CD4-positive, alpha-beta memory T cell (primary cell): ENCODE measurements at places on chromosomes 4 and X.

DNA sequence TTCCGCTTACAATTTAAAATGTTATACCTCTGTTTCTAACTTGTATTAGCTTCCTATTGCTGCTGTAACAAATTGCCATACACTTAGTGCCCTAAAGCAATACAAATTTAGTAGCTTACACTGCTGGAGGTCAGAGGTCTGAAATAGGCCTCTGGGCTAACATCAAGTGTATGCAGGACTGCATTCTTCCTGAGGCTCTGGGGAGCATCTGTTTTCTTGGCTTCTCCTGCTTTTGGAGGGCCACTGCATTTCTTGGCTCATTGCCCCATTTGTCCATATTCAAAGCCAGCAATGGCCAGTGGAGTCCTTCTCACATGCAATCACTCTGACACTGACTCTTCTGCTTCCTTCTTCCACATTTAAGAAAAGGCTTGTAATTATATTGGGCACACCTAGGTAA lies 639.8 kb upstream of the INTU start:
- no peak for DNase-seq

GRCh38 chrX:134599184-134599914 lies 58.9 kb downstream of the PLAC1 start:
- DNase-seq = no peak

DNA sequence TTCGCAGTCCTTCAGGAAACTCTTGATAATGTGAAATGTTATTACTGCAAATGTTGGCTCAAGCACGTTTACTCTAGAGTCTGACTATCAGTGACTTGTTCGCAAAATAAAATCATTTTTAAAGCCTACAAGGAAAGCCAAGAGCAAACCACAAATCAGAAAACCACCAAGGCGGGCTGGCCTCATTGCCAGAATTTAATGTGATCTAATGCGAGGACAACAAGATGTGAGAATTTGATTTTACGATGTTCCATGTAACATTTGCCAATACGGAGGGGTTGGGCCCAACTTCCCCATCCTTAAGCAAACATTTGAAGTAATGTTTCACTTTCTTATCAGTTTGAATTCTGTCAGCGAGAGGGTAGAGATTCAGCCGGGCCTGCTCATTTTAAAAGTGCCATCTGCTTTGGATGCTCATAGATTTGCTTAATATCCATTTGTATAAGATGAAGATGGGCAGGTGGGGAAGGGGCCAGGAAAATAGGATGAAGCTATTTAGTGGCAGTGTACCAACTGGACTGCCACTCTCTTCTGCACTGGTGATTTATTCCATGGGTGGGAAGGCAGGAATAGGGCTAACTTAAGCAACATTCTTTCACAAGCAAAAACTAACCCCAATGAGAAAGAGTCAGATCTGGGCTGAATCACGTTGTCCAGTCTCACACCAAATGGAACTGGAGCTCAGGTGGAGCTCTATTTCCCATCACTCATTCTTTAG lies 225.3 kb downstream of the ANAPC10 start:
- DNase-seq = no peak

DNA sequence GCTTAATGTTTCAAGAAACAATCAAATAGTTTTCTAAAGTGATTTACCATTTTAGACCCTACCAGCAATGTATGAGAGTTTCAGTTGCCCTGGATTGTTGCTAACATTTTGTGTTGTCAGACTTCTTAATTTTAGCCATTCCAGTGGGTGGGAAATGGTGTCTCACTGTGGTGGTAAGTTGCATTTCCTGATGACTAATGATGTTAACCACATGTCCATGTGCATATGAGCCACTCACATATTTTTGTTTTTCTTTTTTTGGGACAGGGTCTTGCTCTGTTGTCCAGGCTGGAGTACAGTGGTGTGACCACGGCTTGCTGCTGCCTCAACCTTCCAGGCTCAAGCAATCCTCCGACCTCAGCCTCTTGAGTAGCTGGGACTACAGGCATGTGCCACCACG lies 48.3 kb downstream of the MED28 start:
- DNase-seq = no peak

GRCh38 chr4:27057053-27057452 lies 196.4 kb downstream of the STIM2 start:
- DNase-seq = no peak

GRCh38 chr4:96390404-96390803 lies 550.5 kb downstream of the PDHA2 start:
- no peak for DNase-seq

DNA sequence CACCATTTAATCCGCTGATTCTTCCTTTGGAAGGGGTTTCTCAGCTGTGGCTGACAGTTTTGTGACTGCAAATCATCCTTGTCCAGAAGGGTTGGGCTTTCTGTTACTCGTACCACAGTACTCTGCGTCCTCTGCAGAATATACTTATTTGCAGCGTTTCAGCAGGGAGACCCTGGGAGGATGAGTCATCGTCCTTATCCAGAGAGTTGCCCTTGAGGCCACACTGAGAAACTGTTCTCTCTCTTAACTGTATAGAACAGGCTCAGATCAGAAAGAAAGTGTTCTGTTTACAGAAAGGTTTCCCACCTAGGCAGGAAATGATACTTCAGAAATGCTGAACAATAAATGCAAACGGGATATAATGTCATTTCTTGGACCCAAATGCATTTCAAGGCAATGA lies 47.8 kb upstream of the DDX53 start:
- no peak for DNase-seq

DNA sequence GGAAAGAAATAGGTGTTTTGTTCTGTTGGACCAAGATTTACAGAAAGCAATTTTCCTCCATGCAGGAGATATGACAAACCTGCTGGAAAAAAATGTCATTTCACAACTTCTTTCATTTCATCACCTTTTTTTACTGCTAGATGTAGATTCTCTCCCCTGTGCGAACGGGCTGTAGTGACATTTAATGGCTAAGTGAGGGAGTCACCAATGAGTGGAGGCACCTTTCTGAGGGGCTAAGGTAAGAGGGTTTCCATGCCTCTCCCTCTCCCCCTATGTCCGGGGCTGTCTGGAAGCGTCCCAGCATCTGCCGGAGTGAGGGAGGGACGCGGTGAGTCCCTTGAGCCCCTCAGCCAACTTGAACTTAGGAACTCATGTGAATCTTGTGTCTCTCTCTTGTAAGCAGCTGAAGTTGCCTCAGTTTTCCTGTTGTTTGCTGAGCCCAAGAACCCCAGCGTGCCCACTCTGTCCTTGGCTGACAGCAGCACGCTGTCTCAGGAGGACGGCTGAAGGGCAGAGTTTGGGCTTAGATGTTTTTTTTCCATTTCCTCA lies 42.3 kb downstream of the DCTD start:
- no peak for DNase-seq

DNA sequence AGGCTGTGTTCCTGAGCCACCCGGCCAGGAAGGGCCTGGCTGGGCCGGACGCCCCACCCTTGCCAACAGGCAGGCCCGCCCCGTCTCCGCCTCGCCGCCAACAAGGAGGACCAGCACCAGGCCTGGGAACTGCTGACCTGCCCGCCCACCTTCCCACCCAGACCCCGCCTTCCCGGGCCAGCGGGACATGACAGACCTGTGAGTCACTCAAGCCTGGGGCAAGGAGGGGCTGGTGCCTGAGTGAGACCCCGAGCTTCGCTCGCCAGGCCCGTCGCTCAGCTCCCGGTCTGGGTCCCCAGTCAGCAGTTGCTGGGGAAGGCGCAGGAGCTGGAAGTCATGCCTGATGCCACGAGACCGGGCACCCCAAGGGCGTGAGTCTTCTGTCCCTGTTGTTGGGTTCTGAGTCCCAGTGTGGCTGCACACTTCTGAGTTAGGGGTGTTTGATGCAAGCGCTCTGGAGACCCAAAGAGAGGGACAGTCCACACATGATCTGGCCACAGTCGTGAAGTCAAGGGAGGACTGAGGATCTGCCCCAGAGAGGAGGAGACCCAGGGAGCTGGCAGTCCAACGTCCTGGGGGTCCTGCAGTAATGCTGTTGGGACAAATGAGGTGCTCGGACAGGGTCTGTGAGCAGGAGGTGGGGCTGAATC lies at the start of gene DNASE1L1:
Gene DNASE1L1 (minus strand): TSS at position 33 of the 650 bp plus-strand sequence. CDS start 3,686 bp downstream, outside the sequence.
- no peak for DNase-seq

DNA sequence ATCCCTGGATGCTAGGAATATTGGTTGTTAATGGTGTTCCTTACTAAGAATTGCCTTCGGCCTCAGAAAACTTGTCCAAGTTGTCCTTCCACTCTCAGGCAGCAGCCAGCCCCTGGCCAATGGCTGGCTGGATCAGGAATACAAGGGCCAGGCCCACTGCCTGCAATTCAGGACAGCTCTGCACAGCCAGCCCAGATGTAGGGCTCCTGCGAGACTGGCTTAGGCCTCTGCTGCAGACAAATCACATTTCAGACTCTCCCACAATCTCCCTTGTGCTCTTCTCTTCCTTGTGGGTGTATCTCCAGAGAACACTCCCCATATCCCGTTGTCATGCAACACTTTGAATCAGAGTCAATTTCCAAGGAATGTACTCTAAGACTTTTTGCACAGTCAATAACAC lies 747.6 kb upstream of the FTHL17 start:
- no peak for DNase-seq

- DNase-seq = peak; percentile 31
These were observed 31.9 kb downstream of the F8A1 start for GRCh38 chrX:154918060-154918483.

DNA sequence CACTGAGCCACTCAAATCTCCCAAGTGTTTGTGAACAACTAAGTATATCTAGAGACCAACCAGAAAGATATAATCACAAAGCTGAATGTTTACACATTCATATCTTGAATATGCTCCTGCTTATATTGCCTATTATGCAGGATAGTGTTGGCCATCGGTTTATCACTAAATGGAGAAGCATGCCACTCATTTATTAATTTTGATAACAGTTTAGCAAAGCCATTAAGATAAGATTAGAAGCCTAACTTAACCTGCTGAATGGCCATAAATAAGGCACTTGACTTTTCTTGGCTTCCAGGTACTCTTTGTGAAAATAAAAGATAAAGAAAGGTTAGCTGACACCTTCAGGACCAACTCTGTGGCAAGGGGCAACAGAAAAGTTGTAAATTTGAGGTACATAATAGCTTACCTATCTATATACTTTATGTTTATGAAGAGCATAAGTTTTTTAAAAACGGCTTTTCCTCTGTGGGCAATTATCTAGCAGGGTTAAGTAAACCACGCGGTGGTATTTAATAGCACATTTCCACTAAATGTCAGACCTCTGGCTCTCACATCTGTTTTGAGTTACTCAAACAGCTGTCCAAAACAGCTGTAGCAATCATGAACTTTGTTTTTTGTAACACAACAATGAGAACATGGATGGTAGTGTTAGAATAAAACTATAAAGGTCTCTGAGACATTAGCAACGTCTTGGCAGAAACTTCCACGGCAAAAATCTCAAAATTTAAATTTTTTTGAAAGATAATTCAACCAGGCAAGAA lies 58.8 kb upstream of the FTHL17 start:
- no peak for DNase-seq

- no peak for DNase-seq
These were observed 335.4 kb downstream of the UNC5C start for GRCh38 chr4:95213366-95213765.

DNA sequence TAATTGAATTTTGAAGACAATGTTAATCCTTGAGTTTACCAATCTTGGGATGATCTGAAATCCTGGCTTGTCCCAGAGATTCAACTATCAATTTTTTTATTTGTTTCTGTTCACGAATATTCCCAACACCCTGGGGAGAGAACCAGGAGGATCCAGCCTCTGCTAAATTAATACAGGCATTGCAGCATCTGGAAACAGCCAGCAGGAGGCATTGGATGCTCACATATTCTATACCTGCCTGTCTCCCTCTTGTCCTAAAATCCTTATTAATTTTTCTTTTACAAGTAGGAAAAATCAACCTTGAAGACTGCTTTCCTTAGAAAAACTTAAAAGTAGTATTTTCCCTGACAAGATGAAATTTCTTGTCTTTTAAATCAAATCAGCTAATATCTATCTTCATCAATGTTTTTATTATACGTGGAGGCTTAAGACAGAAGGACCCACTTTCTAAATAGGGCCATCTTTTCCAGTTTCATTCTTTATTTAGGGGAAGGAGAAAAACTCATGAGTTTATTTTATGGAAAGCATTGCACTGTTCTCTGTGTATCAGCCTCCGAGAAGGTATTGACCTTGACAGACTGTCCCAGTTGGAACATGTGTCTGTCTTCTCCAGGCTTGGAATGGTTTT lies 102.4 kb downstream of the CLNK start:
- peak; percentile 11 for DNase-seq

GRCh38 chr4:172721659-172722058 lies 447.0 kb upstream of the GALNT7 start:
- DNase-seq = no peak

- no peak for DNase-seq
These were observed 190.8 kb downstream of the SPATA18 start for GRCh38 chr4:52241916-52242315.

GRCh38 chr4:2220016-2220630 lies 21.8 kb downstream of the HAUS3 start:
- DNase-seq = peak; percentile 75

- no peak for DNase-seq
These were observed 8.6 kb downstream of the SPATA4 start for GRCh38 chr4:176186671-176187395.

- no peak for DNase-seq
These were observed 50.5 kb downstream of the IL15 start for GRCh38 chr4:141686879-141687278.

DNA sequence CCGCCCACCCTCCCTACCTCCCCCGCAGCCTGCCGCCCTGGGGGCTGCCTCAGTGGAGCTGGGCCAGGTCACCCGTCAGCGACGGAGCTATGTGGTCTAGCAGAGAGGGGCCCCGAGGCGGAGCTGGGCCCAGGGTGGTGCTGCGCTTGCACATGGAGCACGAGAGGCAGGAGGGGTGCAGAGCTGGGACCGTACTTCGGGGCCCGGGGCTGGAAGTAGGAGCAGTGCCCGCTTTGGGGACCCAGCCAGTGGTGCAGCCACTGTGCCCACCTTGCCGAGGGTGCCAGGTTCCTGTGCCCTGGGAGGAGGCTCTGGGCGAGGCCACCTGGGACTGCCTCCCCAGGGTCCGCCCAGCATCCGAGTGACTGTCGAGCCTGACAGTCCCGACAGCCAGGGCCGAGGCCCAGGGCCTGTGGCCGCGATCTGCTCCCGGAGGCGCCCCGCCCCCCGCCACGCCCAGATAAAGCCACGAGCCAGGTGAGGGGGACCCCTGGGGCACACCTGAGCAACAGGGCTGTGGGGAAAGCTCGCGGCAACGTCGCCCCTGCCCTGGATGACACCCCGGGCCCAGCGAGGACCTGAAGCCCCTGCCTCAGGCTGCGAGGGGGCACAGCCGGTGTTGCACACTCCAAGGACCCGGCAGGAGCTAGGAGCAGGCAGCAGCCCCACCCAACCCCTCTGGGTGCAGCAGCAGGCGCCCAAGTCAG lies 117.5 kb downstream of the DNAAF6 start:
- no peak for DNase-seq

DNA sequence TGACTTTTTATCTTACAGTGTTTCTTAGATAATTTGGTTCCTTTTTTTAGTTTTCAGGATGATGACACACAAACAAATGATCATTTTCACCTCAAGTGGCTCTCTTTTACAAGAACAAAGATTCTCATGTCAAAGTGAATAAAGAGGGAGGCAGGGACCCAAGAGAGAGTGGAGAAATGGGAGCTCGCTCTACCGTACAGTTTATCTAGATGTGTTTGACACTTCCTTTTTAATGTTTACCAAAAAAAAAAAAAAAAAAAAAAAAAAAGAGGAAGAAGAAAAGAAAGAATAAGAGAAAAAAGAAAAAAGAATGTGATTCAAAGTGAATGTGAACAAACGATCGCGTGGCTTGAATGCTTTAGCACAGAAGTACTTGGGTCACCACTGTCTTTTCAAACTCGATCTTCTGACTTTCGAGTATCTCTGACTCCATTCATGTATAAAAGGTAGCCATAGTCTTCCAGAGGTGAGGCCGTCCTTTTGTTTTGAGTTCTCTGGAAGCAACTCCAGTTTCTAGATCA lies 75.6 kb upstream of the GRXCR1 start:
- no peak for DNase-seq

GRCh38 chr4:165201806-165202205 lies 5.6 kb upstream of the KLHL2 start:
- DNase-seq = no peak
